Left renal pelvis (tissue), 4 donors: ENCODE measurements at places on chromosomes 2 and 18. TPM values are rescaled to one million over a fixed set of nuclear protein-coding genes. Genes with fewer than 3 reads are reported as not detected.

- no peak for DNase-seq
Observed at GRCh38 chr2:224221455-224221913, 180.4 kb downstream of the FAM124B start.

Gene GPR35
- polyA plus RNA-seq = 3.0 TPM

DNA sequence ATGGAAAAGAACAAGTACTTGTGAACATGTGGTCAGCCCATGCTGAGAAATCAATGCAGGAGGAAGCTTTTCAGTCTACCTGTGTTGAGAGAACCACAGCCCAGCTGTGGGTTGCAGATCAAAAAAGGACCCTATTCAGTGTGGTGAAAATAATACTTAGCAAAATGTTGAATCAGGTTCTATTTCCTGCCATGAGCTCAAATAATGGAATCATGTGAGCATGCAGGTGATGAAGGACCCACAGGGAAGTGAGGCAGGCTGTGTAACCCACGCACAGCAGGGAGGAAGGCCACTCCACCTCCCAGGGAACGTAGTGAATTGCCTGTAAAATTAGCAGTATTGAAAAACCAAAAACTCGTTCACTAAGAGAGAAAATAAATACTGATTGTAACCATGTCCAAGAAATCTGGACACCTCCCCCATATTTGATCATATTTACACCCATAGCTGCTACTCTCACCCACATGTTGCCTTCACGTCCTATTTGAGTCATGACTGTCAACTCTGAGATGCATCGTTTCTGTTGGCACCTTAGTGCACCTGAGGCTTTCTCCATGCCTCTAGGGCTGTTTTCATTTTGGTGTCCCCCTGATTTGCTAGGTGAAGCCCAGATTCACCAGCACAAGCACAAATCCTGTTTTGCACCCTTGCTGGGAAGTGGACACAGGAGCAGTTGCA, 20.5 kb upstream of the BCL2L11 start:
- no peak for DNase-seq

Gene ASTL
- not detected for polyA plus RNA-seq

Gene SLC14A1
- polyA plus RNA-seq = 5.0 TPM

DNA sequence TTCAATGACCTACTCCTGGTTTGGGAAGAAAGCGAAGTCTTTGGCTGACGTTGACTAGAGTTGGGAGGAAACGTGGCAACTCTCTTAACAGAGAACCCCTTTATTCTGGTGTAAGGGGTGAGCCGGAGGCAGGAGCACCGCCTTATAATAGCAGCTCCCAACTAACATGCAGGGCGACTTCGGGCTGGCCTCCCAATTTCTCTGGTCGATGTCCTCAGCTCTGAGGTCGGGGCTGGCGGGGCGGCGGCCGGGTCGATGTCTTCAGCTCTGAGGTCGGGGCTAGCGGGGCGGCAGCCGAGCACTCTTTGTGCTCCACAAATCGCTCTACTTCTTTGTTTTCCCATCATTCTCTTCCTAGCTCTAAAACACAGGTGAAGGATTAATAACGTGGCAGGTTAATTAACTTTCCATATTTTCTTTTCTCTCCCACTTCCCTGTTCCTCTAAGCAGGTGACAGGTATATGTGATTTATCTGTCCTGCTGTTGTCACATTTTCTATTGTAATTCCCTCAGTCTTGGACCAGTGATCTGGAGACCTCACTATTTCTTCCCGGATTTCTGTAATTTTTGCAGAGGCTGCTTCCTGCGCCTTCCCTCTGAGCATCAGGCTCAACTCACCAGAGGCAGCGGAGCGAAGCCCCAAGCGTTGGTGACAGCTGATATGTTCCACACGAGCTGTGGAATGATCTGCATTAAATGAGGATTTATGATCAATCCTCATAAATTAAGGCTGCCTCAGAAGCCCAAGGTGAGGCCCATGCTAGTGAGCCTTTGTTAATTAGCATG, 64.3 kb downstream of the ACKR3 start:
- DNase-seq = no peak

DNA sequence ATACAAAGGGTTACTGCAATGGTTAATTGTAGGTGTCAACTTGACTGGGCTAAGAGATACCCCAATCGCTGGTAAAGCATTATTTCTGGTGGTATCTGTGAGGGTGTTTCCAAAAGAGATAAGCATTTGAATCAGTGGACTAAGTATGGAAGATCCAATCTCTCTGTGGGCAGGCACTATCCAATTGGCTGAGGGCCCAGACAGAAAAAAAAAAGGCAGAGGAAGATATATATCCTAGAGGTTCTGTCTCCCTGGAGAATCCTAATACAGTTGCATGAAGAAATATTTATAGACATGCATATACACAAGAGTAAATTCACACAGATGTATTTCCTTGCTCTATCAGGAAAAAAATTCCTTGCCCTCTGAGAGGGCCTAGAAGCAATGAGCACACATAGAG, 43.9 kb downstream of the TBC1D8 start:
- DNase-seq = no peak

DNA sequence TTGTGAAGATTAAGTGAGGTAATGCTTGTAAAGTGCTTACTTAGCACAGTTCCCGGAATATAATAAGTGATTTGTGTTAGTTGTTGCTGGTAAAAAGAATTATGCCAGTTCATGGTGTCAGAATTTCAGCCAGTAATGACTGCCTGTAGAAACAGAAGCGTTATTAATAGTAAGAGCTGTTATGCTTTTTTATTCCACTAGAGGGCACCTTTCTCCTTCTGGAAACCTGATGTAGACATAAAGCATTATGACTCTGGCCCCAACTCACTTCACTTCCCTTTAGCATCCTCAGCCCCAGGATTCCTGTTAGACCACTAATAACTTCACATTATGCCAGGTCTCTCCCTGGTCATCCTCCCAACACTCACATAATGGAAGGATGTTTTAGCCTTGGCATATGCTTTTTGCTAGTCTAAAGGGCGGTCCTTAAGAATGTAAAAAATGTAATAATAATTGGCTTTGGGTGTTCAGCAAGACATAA, 34.9 kb downstream of the C18orf54 start:
- DNase-seq = peak; percentile 54

Gene NDUFB3
- 109 TPM for polyA plus RNA-seq

Gene FBLN7
- polyA plus RNA-seq = 12.2 TPM

GRCh38 chr18:42296192-42296591, 341.2 kb downstream of the PIK3C3 start:
- no peak for DNase-seq

DNA sequence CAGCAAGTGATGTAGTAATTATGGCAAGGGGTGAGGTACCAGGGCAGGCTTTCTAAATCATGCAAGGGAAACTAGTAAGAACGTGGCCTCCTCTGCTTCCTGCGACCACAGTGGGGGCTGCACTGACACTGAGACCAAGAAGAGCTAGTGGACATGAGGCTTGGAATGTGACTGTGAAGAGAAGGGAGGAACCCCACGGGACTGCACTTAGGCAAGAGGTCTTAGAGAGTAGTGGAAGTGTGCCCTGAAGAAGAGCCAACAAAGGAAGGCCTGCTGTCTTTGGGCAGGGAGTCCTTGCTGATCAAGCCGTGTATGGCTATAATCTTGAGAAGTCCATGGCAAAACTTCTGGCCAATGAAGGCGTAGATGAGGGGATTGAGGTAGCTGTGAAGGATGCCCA, 8.9 kb upstream of the RUFY4 start:
- DNase-seq = no peak

Gene SF3B6
- 188 TPM for polyA plus RNA-seq

Gene FAM161A
- polyA plus RNA-seq = 21.8 TPM

Gene GPR39
- 4.4 TPM for polyA plus RNA-seq

- DNase-seq = no peak
Observed at GRCh38 chr2:230429513-230429912, 13.5 kb downstream of the SP100 start.

DNA sequence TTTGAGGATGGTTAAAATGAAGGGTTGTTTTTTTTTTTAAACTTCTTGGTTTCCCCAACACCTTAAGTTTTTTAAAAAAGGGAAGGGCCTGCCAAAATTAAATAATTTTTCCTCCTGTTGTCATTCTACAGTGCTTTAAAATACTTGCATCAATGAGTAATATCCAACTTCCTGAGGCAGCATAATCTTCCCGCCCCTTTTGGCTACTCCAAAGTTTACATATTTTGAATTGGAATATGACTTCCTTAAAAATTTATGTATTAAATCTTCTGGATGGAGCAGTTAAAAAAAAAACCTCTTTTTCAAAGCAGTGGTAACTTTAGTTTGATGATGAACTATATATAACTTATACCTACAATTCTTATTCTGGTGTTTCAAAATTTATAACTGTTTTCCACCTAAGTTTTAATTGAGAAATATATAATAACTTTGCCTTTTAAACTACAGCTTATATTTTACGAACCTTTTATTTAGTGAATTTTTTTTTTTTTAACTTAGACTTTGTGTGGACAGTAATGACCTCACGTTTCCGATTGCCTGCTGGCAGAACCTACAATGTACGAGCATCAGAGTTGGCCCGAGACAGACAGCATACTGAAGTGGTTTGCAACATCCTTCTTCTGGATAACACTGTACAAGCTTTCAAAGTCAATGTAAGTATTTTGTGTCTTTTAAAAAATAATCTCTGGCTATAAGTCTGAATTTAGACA, 49.8 kb downstream of the PTPN4 start:
- no peak for DNase-seq

GRCh38 chr2:224198436-224198835, 159.3 kb upstream of the SERPINE2 start:
- no peak for DNase-seq

DNA sequence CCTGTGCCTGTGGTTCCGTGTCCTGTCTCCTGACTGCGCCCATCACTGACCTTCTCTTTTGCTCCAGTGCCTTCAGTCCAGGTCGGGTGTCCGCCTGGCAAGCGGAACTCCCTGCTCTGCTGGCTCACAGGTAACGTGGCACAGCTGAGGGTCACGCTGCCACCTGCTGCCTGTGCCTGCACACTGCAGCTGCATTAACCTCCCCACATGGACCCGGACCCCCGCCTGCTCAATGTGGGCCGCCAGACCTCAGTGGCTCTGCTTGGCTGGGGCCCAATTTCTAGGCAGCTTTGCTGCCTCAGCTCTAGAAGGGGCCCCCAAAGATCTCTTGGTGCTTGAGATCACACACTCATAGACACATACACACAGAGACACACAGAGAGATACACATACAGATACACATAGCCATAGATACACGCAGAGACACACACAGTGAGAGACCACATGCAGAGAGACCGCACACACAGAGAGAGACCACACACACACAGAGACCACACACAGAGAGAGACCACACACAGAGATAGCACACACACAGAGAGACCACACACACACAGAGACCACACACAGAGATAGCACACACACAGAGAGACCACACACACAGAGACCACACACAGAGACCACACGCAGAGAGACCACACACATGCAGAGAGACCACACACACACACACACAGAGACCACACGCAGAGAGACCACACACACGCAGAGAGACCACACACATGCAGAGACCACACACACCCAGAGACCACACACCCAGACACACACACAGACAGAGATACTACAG, 14.9 kb upstream of the CNNM3 start:
- DNase-seq = no peak

Gene CD28
- 1.4 TPM for polyA plus RNA-seq

Gene REG1B
- not detected for polyA plus RNA-seq

Gene PSMA8
- not detected for polyA plus RNA-seq

DNA sequence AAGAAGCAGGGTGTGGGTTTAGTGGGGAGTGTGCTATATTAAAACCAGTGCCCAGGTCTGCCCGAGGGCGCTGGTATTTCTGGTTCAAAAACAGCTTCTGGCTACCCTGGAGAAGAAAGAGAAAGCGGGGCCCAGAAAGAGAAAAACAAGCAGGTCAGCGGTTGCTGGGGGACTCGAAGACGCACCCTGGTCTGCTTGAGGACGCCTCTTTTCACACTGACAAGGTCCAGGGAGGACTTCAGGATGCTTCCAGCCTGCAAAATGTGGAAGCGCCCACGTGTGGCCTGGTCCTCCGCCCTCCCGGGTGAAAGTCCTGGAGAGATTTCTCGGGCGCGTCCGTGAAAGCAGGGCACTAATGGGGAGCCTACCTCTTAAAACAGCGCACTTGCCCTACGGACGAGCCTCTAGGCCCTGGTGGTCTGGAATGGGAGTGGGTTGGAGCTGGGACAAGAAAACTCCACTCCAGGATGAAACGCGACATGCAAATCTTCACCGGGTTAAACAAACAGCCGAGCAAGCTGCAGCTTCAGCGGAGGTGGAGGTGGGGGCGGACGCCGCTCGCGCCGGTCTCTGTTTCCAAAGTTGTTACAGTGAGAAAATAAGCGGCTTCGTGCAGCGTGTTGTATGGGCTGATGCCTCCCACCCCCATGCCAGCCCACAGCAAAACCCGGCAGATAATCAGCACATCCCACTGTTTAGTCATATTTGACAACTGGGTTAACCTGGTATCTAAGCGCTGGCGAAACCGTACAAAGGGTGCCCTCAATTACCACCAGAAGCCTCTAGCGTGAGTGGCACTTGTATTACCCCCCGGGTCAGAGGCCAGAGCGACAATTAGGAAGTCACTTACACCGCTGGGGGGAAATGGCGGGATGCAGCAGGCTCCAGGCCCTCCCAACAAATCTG, 1.1 kb upstream of the SP9 start:
- no peak for DNase-seq

Gene HOXD8
- polyA plus RNA-seq = 182 TPM

Gene ARHGAP25
- polyA plus RNA-seq = 8.1 TPM

DNA sequence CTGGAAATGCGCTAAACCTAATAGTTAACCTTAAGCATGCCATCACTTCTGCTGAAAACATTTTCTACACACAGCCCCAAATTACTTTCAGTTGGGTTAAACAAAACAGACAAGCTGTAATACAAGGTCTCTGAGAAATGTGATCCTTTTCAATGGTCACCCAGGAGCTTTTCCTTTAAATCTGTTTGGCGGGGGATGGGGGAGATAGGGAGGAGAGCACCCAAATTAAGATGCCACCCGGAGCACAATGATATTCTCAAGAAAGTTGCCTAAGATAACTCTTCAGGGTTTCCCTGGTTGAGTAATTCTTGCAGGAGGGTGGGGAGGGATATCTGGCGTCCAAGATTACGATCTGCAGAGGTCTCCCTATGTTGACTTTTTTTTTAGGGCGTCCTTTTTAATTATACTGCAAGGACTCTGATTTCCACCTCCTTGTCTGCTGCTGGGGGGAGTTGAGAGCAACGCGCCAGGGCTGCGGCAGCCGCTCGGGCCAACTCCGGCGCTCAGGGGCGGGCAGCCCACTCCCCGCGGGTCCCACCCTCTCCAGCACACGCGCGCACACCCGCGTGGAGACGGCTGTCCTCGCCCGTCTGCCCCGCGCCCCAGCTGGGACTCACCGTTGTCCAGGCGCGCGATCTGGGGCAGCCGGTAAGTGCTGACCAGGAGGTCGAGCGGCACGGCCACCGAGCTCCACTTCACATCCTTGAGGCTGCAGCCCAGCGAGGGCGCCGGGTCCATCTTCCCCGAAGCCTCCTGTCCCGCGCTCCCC, 807 bp downstream of the GAREM1 start:
- peak; percentile 22 for DNase-seq

- no peak for DNase-seq
Observed at GRCh38 chr2:9082158-9082557, 78.7 kb upstream of the MBOAT2 start.

Gene STPG4
- polyA plus RNA-seq = not detected

Gene SCYGR4
- 0.12 TPM for polyA plus RNA-seq

DNA sequence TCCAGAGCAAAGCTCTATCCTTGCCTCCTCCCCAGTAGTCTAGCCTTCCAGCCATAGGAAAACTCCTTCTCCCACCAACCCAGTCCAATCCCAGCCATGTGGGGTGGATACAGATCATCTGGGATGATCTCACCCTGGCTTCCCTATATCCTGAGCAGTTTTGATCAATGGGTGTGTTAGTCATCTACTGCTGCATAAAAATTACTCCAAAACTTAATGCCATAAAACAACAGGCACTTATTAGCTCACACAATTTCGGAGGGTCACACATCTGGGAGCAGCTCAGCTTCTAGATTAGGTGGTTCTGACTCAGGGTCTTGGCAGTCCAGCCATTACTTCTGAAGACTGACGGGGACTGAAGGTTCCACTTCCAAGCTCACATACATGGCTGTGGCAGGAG, 190.4 kb downstream of the SPP2 start:
- no peak for DNase-seq
